ENCODE measurements at places on chromosomes 13 and 19. TPM values are rescaled to one million over a fixed set of nuclear protein-coding genes. Genes with fewer than 3 reads are reported as not detected.

- DNase-seq, result no peak
Measured at GRCh38 chr19:38488776-38489481, 55.4 kb downstream of the RYR1 start.

DNA sequence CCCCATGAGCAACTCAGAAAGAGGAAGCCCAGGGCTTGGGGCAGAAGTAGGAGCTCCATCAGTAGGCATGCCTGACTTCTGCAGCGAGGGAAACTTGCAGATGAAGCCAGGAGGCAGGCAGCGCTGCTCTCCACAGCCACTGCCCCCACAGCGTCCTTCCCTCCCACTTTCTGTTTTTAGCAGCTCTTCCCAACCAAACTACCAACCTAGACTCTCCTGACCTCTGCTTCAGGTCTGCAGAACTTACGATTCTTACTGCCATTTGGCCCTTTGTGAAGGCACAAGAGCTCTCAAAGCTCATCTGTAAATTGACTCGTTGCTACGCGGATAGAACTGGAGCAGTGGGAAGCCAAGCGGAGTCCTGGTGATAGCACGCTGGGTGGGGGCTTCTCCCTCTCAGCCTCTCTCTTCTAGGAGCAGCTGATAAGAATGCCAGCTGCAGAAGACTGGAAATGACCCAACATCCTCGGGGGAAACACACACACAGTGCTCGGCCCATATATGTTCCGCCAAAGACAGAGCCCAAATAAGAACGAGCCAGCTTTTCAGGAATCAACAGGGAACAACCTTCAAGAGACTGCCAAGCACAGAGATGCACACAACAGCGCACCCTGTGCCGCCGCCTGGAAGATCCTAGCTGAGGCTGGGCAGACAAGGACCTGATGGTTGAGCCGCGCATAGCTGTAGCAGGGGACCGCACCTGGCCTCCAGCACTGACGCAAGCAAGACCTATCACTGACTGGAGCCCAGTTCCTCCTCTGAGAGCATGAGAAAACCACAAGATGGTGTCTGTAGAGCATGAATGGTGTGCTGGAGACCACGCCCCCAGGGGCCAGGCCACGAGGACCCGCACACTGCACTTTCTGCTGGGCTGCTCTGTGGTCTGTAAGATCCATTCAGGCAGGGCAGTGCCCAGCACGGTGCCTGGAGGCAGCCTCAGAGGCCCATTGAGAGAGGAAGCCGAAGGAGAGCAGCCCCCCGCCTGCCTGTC is 15.9 kb upstream of the SLC35E1 start:
- no peak for DNase-seq

Gene NCAN
- 1.9 TPM for total RNA-seq

- DNase-seq, result no peak
Measured at GRCh38 chr13:99724633-99725517, 223.6 kb downstream of the TM9SF2 start.

DNA sequence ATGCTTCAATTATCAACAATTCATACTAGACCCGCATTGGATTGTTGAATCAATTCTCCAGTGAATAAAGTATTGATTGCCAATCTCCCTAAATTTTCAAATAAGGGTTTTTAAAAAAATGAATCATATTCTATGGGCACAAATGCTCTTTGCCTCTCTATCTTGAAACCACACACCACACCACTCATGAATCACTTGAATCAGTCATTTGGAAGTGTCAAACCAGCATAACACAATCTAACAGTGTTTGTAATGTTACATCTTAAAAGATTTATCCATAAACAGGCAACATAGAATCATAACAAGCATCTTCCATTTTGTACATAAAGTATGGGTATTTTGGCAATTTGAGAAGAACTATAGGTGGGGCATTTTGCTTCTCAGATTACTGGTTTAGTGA is 219.5 kb upstream of the MIR17HG start:
- DNase-seq, result no peak

Gene ZNF442
- total RNA-seq, result 2.4 TPM

DNA sequence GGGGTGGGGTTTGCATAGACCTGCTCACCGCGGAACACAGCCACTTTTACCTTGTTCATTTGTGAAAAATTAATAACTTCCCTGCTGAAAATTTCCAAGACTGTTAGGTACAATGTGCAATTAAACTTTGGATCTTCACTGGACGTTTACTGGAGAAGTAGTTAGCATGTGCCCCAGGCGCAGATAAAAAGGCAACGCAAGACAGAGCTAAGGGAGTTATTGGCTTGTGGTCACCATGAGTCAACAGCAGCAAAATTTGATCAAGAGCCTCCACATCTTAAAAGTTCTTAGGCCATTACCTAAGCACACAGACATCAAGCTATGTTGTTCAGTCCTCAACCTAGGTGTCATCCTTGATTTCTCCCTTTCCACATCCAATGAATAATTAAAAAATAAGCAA is 257.0 kb downstream of the LHFPL6 start:
- no peak for DNase-seq

DNA sequence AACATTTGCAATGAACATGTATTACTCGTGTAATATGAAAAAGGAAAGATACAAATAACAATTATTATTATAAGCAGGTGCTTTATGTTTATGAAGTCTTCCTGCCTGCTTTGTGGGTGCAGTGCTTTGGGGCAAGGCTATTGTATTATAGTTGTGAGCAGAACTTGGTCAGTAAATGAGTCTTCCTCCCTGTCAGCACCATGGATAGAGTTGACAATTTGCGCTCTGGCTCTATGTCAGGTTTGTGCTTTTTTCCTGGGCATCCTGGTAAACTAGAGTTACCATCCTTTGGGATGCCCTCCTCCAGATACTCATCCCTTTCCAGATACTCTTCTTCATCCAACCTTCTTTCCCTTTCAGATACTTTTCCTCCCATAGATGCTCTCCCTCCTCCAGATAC is 19.6 kb downstream of the ERICH6B start:
- no peak for DNase-seq

Gene SHFL
- total RNA-seq, result 23.0 TPM

DNA sequence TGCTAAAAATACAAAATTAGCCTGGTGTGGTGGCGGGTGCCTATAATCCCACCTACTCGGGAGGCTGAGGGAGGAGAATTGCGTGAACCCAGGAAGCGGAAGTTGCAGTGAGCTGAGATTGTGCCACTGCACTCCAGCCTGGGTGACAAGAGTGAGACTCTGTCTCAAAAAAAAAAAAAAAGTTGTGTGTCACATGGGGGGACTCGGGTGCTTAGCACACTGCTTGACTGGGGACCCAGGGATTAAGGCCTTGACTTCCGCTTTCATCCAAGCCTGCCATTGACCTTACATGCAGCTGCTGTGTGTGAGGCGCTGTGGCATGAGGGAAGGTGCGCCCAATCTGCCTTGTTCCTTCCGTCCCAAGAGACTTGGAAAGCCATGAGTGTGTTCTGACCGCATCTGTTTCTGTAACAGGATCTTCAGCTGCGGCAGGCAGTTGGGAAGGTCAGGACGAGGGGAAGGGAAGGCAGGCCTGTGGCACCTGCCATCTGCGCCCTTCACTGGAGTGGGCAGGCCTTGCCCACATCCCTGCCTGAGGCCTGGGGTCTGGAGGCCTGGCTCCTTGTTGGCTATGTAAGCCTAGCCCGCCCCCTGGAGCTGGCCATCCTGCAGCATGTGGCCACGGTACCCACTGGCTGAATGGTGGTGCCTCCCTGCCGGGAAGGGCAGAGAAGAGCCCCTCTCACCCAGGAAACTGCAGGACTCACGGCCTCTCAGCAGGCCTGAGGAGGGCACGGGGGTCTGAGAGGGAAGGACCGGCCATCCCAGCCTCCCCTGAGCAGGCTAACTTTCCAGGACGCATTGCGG is 23.0 kb downstream of the PPP1R37 start:
- DNase-seq, result no peak
